ENCODE measurements at places on chromosomes 5 and 9.
A peak's percentile ranks its signal among the peaks of the same experiment; 100 is the strongest.

GRCh38 chr5:9605041-9605838 lies 24.9 kb downstream of the TAS2R1 start:
- DNase-seq, result no peak

DNA sequence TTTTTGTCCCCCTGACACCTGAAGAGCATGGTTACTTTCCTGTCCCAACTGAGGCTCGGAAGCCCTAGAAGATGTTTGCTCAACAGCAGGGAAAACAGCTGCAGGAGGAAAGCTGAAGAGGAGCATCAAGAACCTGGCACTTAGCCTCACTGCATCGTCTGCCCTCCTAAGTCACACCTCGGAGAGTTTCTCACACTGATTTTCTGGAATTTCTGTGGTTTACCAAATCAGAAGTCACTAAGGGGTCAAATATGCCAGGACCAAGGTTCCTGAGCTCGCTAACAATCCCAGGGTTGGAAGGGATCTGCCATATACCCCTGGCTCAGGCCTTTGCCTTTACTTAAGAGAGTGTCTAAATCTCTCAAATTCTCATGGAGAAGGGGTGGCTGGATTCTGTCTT lies 5.3 kb downstream of the IL12B start:
- DNase-seq, result no peak

GRCh38 chr9:97747201-97747965 lies 50.2 kb upstream of the XPA start:
- DNase-seq, result peak; percentile 71

DNA sequence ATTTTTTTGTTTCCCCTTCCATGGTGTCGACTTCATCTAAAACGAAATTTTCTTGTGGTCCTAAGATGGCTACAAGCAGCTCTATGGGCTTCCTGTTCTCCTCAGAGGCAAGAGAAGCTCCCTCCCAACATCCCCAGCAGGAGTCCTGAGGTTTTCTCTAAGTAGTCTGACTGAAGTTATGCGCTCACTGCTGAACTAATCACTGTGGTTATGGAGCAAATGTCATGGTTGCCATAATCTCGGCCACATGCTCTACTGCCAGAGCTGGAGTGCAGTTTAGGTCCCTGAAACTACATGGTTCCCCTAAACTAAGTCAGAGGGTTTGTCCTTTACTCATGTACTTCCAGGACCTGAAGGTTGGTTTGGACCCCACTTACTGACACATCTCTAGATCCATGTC lies 68.0 kb upstream of the MAMDC2 start:
- no peak for DNase-seq

DNA sequence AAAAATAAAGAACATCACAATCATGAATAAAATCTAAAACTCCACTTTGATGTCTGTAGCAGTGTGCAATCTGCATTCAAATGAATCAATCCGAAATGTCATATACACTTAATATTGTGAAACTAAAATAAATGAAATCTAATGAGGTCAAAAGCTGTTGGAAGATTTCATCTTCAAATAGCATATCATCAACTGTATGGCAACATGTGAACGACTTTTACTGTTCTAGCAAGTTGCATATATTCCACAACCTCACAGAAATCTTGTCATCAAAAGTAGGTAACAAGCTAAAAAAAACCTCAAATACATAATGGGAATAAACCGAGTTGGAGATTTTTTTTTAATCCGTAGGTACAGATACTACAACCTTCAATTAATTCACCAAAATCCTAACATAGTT lies 1.2 kb downstream of the PTBP3 start:
- no peak for DNase-seq

DNA sequence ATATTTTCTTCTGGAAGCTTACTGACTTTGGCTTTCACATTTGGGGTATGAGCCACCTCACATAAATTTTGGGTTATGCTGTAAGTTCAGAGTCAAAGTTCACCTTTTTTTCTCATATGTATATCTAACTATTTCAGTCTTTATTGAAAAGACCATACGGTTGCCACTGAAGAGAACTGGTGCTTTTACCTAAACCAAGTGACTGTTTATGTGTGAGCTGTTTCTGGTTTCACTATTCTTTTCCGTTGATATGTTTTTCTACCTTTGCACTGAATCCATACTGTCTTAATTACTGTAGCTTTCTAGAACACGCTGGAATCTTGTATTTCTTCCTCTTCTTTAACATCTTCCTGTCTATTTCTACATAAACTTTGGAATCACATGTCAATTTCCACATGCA lies 36.3 kb upstream of the SPINK5 start:
- no peak for DNase-seq

DNA sequence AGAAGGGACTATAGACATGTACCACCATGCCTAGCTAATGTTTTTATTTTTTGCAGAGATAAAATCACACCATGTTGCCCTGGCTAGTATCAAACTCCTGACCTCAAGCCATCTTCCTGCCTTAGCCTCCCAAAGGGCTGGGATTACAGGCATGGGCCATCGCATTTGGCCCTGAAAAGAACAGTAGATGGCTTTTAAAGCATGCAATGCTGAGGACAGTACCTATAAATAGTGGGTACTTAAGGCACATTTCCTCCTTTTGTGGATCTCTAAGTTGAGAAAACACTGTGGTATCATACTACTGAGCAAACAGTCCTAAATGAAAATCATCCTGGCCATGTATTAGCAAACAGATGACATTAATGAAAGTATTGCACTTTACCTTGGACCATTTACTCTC lies 119.4 kb downstream of the TTC39B start:
- DNase-seq, result no peak

DNA sequence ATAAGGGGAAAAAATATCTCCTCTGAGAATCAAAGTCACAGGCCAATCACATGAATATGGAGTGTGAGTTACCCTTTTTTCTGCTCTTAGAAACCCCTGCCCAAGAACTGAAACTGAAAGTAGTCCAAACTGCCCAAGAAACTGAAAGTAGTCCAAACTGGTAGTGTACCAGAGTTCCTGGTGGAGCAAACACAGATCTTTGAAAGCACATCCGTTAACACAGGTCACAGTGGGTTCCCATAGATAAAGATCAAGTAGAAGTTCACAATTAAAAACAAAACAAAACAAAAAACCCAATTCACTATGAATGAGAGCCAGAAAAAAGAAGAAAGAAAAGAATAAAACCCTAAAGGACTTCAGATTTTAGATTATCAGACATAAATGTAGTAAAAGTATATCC lies 332.4 kb upstream of the EFNA5 start:
- no peak for DNase-seq

DNA sequence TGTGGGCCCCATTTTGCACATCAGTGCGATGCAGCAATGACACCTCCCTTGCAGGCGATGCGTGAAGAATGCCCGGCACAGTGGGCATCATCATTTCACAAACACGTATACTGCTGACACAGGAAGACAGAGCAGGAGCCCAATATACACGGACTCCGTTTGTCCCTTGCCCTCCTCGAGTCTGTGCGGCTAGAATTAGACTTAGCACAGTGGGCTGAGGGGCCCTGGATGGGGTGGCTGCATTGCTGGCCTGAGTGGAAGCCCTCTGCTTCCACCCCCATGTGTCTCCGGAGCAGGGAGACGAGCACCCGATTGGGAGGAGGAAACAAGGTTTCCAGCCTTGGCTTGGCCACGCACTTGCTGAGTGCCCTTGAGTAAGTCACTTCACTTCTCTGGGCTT lies 40.8 kb downstream of the GSN start:
- no peak for DNase-seq

DNA sequence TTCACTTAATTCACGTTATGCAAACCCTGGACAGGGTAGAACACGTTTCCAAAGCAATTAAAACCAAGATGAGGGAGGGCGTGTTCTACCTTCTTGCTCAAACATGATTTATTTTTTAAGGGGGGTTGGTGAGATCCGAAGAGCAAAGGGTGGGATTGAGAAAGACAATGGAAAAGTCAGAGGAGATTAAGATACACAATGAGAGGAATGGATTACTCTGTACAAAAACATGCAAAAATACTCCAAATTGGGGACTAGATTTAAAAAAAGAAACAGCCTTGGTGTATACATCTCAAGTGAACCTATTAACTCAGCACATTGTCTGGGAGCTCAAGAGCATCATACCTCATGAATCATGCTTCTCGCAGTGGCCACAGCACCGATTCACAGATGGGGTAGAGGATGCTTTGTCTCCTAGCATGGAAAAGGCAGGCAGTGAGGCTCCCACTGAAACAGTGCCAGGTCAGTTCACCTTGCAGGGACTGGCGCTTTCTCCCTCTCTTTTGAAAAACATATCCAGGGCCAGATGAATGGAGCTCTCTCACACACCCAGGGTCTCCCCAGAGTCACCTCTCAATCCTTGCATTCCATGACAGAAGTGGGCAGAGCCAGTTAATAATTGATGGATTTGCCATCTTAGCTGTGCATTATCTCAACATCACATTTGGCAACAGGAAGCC lies 459.7 kb downstream of the BNC2 start:
- no peak for DNase-seq

DNA sequence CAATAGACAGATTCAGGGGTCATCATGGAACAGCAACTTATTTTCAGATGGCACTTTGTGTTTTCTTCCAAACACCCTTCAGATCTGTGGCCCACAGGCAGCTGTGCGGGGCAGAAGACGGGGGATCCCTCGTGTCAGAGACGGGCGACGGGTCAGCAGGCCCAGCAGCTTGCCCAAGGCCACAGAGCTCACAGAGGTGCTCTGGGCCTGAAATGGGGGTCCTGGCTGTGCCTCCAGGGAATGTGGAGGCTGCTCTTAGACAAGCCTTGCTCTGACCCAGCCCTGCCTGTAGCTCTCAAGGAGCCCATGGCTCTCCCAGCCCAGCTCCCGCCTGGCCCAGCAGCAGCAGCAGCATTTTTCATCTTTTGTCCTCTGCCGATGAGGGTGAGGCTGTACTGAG lies 40.9 kb upstream of the SARDH start:
- DNase-seq, result no peak

GRCh38 chr5:160382346-160382745 lies 11.9 kb upstream of the C1QTNF2 start:
- DNase-seq, result no peak

- no peak for DNase-seq
Observed at GRCh38 chr5:54860321-54860720, 125.1 kb downstream of the ESM1 start.

DNA sequence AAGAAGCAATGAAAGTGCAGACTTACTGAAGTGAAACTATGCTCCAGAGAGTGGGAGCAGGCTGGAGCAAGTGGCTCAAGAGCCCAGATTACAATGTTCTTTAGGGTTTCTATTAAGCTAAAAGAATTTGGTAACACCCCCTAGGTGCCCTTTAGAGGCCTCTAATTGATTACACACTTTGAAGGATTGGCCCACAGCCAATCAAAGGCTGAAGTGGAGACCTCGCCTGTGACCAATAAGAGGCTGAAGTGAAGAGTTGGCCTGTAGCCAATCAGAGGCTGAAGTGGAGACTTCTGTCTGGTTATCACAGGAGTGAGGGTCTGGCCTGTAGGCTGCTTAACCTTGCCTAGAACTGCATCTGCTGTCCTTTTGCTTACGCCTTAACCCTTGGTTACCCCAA lies 46.7 kb upstream of the SPATA31C2 start:
- DNase-seq, result no peak

DNA sequence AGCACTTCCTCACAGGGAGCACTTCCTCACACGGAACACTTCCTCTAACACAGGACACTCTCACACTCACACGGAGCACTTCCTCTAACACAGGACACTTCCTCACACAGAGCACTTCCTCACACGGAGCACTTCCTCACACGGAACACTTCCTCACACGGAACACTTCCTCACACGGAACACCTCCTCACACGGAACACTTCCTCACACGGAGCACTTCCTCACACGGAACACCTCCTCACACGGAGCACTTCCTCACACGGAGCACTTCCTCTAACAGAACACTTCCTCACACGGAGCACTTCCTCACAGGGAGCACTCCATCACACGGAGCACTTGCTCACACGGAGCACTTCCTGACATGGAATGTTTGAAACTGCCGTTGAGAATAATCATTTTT lies 13.4 kb downstream of the POMT1 start:
- no peak for DNase-seq

DNA sequence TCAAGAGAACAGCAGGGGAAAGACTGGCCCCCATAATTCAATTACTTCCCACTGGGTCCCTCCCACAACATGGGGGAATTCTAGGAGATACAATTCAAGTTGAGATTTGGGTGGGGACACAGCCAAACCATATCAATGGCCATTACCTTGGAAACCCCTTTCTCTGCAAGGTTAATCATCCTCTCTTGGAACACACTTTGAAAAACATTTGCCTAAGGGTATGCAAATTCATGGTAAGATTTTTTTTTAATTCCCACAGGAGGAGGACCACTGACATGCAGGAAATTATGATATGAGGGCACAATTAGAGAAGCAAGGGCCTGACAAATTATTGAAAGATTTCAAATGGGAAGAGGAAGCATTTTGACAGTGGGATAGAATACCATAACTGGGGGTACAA lies 61.7 kb upstream of the NIPAL4 start:
- no peak for DNase-seq

DNA sequence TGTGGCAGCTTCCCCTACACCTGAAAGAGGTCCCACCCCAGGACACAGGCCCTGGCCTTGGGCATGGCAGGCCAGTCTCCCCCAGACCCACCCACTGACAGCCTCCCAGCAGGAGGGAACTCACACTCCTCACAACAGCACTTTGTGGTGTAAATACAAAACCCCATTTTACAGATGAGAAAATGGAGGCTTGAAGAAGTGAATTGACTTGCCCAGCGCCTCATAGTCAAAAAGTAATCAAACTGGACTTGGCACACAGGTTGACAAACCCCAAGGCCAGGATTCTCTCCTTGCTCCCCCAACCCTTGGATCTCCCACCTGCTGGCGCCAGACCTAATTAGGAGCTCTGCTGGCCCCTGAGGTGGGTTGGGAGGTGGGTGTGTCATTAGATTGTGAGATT lies 29.2 kb upstream of the NEK6 start:
- no peak for DNase-seq
